ENCODE measurements at places on chromosomes 1 and 21.
A peak's percentile ranks its signal among the peaks of the same experiment; 100 is the strongest.

DNA sequence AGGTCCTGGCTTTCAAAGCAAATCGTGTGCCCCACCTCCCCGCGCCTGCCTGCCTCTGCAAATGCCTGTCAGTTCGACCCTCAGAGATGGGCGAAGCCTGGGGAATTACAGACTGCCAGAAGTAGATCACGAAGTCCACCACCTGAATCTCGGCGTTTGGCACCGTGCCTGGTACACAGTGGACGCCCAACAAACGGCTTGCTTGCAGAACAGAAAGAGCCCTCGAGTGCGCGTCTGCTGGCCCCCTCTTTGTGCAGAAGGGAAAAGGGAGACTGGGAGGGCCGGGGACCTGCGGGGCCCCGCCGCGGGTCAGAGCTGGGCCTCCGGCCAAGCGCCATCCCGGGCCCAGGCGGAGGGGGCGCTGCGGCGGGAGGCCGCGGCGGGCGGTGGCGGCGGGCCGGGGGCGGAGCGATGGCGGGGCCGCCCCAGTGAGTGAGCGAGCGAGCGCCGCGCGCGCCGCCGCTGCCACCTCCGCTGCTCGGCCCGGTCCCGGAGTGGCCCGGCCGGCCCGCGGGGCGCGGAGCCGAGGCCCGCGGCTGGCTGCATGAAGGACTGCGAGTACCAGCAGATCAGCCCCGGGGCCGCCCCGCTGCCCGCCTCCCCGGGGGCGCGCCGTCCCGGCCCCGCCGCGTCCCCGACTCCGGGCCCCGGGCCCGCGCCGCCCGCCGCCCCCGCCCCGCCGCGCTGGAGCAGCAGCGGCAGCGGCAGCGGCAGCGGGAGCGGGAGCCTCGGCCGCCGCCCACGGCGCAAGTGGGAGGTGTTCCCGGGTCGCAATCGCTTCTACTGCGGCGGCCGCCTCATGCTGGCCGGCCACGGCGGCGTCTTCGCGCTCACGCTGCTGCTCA lies at the start of gene ZDHHC18:
TSS of gene ZDHHC18 (plus strand) at position 428 of the 845 bp plus-strand sequence. CDS start at position 545, 117 bp downstream.
- peak; percentile 41 for DNase-seq

DNA sequence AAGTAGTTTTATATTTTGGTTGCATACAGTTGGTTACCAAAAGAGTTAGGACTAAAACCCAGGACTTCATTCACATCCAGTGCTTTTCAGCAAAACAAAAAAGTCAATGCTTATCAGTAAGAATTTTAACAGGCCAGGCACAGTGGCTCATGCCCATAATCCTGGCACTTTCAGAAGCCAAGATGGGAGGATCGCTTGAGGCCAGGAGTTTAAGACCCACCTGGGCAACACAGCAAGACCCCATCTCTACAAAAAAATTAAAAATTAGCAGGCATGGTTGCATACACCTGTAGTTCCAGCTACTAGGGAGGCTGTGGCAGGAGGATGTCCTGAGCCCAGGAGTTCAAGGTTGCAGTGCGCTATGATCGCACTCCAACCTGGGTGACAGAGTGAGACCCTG lies 47.3 kb downstream of the AKT3 start:
- DNase-seq: no peak

DNA sequence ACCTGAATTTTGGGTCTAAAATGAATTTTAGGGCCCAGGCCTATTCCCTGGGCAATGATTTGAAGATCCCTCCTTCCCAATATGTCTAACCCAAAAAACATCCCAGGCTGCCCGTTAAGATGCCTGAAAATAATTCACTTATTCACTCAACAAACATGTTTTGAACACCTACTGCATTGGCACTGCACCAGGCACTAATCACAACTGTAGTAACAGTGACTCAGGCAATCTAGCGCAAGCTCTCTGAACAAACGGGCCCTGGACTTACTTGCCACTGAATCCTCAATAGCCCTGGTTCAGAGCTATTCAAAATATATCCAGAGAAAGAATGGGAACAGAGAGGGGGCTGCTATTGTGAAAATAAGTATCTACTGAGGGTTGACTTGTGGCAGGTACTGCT lies 4.2 kb downstream of the CD244 start:
- no peak for DNase-seq

- DNase-seq: no peak
Observed at GRCh38 chr1:40394491-40395172, 21.1 kb downstream of the SMAP2 start.

DNA sequence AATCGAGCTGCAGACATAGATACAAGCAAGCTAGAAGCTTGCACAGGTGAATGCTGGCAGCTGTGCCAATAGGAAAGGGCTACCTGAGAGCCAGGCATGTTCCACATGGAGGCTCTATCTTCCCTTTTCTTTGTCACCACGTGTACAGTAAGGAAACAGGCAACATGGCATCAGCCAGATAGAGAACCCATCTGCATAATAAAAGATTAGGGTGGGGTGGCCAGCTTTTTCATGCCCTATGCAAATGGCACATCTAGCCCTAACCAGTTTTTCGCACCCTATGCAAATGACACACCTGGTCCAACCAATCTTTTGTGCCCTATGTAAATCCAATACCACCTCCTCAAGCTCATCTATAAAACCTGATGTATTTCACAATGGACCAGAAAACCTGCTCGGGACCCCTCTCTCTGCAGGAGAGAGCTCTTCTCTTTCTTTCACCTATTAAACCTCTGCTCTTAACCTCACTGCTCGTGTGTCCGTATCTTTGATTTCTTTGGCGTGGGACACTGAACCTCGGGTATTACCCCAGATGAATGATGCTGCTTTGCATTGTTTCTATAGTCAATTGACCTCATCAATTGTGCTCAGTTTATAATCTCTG lies 93.9 kb downstream of the SLC30A10 start:
- no peak for DNase-seq

- peak; percentile 61 for DNase-seq
Observed at GRCh38 chr1:167066333-167067122, 23.6 kb downstream of the GPA33 start.

DNA sequence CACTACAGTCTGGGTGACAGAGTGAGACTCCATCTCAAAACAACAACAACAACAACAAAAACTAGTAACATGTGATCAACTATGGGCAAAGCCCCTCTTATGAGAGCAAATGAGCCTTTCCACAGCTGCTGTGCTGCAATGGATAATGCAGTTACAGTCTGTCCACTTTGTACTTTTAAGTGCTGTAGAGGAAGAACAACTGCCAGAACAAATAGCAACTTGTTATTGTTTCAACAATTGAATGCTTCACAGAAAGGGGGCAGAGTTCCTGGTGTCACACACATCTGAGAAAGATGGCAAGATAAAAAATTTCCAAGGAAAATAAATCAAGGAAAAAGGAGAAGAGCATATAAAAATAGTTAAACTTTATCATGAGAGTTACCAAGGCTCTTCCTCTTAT lies 243.6 kb upstream of the DMRTA2 start:
- DNase-seq: no peak

- DNase-seq: no peak
Observed at GRCh38 chr1:117137281-117137855, 15.8 kb upstream of the TRIM45 start.

GRCh38 chr1:244444854-244445253 lies 6.9 kb downstream of the ADSS2 start:
- DNase-seq: no peak

DNA sequence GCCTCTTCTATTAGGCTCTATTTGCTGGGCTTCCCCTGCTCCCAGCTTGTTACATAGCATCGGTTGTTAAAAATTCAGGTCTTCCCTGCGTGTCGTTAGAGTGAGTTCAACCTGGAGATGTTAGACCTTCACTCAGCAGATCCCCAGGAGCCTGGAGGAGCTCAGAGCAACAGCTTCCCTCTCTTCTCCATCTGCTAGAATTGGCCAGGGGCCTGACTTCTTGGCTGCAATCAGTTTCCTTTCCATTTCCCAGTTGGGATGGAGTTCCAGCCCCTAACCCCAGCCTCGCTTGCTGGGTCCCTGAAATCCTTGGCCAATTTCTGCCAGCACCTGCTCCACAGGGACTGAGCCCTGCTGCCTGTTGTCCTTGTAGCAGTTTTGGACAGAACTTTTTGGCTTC lies 55.9 kb downstream of the MT1HL1 start:
- DNase-seq: no peak

- DNase-seq: no peak
Observed at GRCh38 chr1:37338658-37339057, 135.7 kb upstream of the ZC3H12A start.

DNA sequence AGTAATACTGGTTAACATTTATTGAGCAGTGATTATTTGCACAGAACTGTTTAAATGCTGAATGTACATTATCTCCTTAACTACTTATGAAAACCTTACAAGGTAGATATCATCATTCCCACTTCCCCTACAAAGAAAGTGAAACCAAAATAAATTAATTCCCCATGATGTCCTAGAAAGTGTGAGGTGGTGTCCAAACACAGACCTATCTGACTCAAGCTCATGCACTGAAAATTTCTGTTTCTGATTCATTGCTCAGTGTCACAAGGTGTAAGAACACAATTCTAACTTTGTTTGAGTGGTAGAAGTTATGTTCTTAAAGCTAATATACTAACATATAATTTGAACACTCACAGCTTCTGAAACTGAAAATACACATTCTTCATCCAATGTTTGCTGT lies 178.7 kb downstream of the MRPL39 start:
- no peak for DNase-seq
